ENCODE measurements at places on chromosomes 7 and 10. TPM values are rescaled to one million over a fixed set of nuclear protein-coding genes. Genes with fewer than 3 reads are reported as not detected.

Gene C10orf62
- total RNA-seq, result 0.16 TPM

Gene HOXA6
- total RNA-seq, result 1.7 TPM

DNA sequence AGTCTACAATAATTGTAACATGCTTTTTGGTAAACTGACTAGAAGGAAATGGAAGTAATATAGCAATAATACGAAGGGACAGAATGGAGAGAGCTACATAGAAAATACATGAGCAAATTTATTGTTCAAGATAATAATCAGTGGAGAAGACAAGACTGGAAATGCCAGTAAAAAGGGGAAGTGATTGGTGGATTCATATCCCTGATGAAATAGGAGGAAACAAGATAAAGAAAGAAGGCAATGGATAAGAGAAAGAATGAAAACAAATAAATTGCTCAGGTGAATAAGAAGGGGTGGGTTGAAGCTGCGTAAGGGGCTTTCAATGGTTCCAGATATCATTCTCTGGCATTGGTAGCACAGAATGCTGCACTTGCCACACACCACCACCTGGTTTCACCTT, 135.9 kb downstream of the LRRN3 start:
- no peak for ATAC-seq

GRCh38 chr7:12686234-12686890, 1.1 kb upstream of the ARL4A start:
- peak; percentile 89 for ATAC-seq

GRCh38 chr7:107526672-107527071, 37.0 kb downstream of the COG5 start:
- ATAC-seq, result no peak

All from esophagus mucosa (tissue), 1 donor.